Left cardiac atrium (tissue), 4 donors: ENCODE measurements at places on chromosomes 4 and X.

DNA sequence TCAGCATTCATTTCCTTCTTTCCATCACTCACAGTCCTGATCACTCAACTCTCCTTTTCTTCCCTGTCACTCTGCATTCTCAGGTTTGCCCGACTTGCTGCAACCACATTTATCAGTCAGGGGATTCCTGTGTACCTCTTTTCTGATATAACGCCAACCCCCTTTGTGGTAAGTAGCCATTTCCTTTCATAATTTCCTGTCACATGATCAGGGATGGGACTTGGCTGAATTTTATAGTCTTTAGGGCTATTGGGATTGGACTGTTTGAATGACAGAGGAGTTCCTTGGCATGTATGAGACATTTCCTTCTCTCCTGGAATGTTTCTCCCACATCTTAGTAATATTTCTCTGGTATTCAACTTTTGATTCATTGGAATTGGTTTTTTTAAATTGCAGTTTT is 11.0 kb downstream of the PGM2 start:
- no peak for DNase-seq

DNA sequence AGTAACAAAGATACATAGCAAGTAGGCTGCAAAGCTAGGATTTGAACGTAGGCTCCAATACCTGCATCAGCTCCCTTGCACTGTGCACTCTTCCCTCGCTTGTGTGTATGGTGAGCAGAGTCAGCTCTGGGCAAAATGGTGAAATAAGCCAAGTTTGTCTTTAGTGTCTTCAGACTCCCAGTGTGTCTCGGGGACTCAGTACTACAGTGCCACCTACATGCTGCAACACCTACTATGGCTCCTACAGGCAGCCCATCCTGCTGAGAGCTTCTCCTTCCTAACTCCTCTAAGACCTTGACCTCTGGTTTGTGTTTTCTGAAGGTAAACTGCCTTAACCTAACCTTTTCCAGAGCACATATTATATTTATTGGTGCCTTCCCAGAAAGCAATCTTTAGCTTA is 42.5 kb downstream of the RTL9 start:
- DNase-seq = no peak

DNA sequence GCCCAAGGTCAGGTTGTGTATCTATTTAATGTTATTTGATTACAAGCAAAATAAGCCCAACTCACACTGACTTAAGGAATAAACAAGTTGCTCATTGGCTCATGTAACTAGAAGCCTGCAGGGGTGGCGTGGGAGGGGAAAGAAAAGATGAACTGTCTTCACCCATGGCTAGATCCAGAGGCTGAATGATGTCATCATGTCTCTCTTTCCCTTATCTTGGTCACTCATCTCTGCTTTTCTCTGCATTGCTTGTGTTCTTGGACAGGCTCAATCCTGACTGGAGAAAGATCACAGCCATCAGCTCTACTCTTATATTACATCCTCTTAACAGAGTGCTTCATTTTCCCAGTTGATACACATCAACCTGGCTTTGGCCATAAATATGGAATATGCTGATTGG is 290.0 kb upstream of the DIAPH2 start:
- no peak for DNase-seq

DNA sequence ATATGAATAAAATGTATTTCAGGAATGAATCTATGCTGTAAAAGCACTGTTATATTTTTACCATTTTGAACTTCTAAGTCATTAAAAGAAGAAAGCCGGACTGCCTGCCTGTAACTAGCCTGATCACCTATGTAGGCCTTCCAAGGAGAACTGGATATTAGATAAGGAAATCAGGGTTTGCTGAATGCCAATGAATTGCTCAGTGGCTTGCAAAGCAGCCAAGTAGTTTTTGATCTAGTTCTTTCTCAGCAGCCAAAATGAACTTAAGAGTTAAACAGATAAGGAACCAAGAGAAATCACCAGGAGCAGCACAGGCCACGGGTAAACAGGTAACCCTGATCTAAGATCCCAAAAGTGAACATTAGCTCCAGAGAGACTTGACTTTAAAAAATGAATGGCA is 3.3 kb downstream of the ANXA5 start:
- no peak for DNase-seq

GRCh38 chr4:7595934-7596461 is 161.3 kb upstream of the PSAPL1 start:
- DNase-seq = no peak

DNA sequence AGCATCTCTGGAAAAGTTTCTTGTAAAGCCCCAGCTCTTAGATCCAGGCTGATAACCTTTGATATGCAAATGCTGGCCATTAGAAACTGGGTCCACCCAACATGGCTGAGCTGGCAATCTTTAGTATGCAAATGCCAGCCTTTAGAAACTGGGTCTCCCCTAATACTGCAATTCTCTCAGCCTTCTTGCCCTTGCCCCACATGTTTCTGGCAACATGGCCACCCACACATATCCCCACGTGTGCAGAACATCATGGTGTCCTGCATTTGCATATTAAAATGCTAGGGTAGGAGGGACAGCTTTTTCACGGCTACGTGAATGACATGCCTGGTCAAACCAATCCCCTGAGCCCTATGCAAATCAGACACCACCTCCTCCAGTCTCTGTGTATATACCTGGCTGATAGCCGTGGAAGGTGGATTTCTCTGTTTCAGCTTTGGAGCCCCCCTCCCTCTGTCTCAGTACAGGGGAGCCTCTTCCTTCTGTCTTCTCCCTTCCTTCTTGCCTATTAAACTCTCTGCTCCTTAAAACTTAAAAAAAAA is 344.0 kb upstream of the NWD2 start:
- no peak for DNase-seq

DNA sequence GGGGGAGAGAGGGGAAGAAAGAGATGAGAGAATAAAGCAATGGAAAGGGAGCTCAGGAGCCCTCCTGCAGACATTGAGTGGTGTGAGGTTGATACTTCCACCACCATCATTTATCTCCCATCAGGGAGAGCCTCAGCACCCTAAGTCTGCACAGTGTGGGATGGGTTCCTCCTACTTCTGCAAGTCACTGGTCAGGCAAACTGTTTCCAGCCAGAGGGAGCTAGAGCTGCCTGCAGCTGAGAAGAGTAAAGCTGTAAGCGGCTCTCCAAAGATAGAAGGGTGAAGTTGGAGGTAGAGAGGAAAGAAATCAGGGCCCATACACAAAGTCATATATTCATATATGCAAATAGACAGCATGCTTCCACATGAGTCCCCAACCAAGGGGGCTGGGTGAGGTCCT is 21.9 kb upstream of the ZNF81 start:
- no peak for DNase-seq

GRCh38 chrX:143636831-143637230 is 930 bp upstream of the SLITRK4 start:
- no peak for DNase-seq

GRCh38 chrX:88355252-88355651 is 391.8 kb upstream of the CPXCR1 start:
- no peak for DNase-seq

DNA sequence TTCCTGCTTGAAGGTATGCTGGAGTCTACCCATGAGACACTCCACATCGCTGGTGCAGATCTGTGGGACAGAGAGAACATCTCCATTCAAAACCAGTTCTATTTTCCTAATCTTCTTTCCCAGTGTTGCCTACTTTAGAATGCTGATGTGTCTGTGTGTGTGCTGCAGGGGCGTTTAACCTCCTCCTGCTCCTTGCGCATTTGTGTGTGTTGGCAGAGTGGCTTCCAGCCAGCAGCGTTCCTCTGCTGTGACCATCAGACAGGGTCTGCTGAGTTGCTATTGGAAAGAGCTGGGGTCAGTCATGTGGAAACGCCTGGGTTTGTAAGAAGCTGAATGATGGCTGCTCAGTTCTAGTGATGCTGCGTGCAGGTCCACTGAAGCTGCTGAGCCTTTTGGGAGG is 223.6 kb downstream of the RBMX2 start:
- DNase-seq = no peak

GRCh38 chrX:4710618-4711433 is 997.4 kb upstream of the PRKX start:
- DNase-seq = no peak

GRCh38 chr4:140654495-140654814 is 85.7 kb upstream of the UCP1 start:
- no peak for DNase-seq

DNA sequence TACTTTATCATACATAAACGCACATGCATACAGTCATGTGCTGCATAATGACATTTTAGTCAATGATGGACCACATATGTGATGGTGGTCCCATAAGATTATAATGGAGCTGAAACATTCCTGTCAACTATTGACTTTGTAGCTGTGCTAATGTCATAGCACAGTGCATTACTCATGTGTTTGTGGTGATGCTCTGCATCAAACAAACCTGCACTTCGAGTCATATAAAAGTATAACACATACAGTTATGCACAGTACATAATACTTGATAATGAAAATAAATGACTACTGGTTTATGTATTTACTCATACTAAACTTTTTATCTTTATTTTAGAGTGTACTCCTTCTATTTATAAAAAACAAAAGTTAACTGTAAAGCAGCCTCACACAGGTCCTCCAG is 60.5 kb upstream of the MCUB start:
- DNase-seq = no peak

GRCh38 chr4:118867311-118868067 is 21.2 kb upstream of the SYNPO2 start:
- DNase-seq = no peak

GRCh38 chrX:53449632-53450031 is 15.5 kb upstream of the HSD17B10 start:
- no peak for DNase-seq

DNA sequence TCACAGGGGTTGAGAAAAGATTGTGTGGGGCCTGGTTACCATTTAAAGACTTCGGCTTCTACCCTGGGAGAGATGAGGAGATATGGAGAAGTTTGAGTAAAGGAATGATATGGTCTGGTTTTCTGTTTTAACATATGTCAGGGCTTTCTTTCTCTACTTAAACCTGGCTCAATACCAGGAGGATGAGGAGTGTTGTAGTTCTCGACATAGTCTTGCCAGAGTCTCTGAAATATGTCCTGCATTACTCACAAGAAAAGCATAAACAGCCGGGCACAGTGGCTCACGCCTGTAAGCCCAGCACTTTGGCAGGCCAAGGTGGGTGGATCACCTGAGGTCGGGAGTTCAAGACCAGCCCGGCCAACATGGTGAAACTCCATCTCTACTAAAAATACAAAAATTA is 16.4 kb upstream of the ACE2 start:
- no peak for DNase-seq

- DNase-seq = no peak
Measured at GRCh38 chr4:97643179-97643578, 500.1 kb downstream of the STPG2 start.

- DNase-seq = no peak
Measured at GRCh38 chrX:133916984-133917722, 68.2 kb downstream of the GPC3 start.

DNA sequence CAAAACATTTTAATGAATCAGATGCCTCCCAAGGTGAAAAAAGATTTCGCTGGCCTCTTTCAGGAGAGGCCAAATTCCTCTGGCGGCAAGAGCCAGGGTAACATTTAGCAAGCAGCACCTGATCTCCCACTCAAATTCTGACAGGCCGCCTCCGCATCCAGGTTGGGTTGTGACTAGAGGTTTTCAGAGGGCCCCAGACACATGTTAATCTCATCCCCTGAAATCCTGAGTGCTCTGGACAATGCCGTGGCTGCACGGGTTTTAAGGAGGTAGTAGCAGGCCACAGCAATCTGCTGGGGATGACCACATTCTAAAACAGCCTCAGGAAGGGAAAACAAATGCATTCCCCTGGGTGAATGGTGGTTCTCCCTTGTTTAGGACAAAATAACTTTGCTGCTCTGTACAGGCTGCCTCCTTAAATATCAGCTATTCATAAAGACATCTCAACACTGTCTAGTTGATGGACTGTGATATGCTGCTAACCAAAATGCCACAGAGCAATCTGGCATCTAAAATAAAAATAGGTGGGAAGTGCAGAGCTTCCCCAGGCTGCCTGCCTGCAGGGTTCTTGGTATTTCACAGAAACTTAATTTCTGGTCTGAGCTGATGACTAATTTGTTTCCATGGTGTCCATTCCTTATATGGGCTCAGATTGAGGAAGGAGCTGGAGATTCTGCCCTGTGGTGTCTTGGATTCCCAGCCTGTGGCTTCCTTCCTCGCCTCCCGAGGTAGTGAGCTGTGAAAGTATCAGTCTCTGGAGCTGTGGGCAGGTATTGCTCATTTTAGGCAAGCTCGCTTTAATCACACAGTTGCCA is 202.0 kb downstream of the DCLK2 start:
- no peak for DNase-seq

- DNase-seq = no peak
Measured at GRCh38 chrX:16305187-16305586, 137.9 kb downstream of the MAGEB17 start.

DNA sequence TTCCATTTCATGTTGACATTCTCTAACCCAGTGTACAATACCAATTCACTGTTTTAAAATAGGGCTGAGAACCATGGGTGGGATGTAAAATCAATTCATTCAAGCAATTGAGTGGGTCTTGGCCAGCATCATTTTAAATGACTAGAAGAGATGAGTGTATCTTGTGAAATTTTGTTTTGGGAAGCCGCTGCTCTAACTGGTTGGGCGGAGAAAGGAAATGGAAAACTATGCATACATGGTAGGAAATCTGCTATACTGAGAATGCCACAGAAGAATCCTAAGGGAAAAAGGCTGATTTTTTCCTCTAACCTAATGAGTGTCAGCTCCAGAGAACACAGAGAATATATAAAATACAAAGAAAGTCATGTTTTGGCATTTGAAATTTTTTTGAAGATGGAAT is 54.8 kb upstream of the DCLK2 start:
- no peak for DNase-seq

GRCh38 chr4:1072830-1073446 is 40.4 kb downstream of the RNF212 start:
- peak; percentile 57 for DNase-seq

DNA sequence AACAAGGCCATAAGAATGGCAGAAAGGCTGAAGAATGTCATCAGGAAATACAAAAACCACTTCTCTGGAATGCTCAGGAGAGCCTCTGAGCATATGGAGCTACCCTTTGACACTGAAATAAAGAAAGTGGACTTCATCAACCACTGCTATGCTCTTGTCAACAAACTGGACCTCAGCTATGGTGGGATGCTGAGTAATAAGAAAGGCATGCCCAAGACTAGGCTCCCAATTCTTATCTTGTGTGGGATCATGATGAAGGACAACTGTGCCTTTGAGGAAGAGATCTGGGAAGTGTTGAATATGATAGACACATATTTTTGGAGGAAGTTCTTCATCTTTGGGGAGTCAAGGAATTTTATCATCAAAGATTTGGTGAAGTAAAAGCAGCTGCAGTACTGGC is 86.9 kb upstream of the MAGEB16 start:
- no peak for DNase-seq

DNA sequence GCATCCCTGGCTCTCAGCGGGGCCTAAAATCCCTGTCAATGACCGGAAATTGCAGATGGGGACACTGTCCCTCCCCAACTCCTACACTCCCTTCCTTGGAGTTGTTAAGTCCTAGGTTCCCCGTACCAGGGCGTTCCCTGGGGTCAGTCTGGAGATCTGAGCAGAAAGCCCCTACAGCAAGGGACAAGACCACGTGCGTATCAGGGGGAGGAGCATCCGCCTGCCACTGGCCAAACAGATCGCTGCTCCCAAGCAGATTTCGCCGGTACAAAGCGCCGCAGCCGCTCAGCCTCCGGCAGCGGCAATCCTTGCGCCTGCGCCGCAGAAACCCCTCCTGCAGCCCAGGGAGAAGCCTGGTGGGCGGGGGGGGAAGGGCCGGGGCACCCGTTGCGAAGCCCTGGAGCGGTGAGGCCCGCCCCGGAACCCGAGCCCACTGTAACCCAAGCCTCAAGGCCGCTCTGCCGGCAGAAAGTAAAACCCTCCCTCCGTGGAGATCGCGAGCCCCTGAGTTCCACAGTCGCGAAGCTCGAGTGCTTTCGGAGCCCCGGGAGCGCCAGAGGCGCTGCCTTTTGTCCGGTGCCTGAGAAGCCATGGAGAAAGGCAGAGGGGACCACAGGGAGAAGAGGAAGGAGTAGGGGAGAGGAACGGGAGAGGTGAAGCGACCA is 2.7 kb downstream of the CRMP1 start:
- DNase-seq = no peak
